Stimulated activated CD4-positive, alpha-beta T cell treated with anti-CD3 and anti-CD28 coated beads, Interleukin-1b, Interleukin-23, amount 100 ng/mL, for 48 hours (primary cell): ENCODE measurements at places on chromosomes 12 and 14.

DNA sequence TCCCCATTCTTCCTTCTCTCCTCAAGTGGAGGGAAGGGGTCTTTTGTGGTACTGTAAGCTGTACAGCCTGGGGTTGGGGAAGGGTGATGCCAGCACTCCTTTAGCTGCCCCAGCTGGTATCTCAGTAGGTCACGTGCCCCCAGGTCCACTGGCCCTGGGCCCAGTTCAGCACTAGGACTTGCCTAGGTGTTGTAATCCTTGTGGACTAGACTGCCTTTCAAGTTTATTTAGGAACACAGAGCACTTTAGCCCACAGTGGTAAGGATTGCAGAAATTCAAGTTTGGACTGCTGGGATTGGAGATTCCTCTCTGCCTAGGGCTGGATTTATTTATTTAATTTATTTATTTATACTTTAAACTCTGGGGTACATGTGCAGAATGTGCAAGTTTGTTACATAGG lies 569.6 kb downstream of the AACS start:
- DNase-seq = no peak

- DNase-seq = no peak
Observed at GRCh38 chr12:122067966-122068365, 10.6 kb upstream of the MLXIP start.

GRCh38 chr14:95113476-95113875 lies 43.9 kb downstream of the DICER1 start:
- DNase-seq = no peak

DNA sequence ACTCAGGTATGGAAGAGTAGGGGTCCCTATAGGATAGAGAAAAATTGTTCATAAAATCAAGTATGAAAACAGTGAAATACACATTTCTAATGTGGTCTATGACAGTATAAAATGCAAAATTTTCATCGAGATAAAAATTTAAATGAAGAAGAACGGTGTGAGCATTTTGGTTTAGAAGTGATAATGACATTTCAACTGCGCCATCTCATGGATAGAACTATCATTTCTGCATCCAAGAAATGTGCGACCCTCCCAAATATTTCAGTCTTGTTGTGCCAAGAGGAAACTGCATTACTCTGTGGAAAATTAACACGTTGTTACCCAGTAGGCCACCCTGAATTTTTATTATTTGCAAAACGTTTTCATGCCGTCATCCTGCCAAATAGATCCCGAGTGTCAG lies 108.8 kb downstream of the CRACR2A start:
- DNase-seq = no peak

GRCh38 chr12:106945261-106945851 lies 10.4 kb upstream of the TMEM263 start:
- no peak for DNase-seq

GRCh38 chr14:54854181-54854580 lies 48.4 kb downstream of the GCH1 start:
- no peak for DNase-seq

GRCh38 chr12:94625531-94625930 lies 24.8 kb downstream of the TMCC3 start:
- no peak for DNase-seq

GRCh38 chr12:31248337-31248736 lies 77.6 kb downstream of the SINHCAF start:
- no peak for DNase-seq

DNA sequence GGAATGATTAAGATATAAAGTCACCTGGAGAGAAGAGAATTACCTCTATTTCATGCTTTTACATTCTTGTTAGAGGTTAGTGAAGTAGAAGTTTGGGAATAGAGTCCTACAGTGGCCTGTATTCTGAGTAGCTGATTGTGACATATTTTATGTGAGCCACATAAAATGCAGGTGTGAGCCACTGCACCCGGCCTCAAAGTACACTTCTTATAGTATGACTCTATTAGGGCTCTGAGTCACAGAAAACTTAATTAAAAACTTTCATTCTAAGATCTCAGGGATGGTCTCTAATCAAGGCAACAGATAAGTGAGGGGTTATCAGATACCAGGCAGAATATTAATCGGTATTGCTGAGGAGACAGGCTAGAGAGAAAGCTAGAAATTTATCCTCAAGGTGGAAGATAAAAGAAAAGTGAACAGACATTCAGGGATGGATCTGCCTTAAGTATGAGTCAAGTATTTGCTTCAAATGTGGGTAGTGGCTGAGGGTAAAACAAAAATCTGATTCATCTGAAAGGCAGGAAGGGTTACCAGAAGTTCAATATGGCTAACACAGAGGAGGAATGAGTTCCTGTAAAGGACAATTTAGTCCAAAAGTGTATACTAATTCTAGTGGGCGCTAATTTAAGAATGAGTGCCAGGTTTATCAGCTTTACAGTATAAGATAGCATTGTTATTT lies 5.5 kb upstream of the G2E3 start:
- DNase-seq = peak; percentile 25

DNA sequence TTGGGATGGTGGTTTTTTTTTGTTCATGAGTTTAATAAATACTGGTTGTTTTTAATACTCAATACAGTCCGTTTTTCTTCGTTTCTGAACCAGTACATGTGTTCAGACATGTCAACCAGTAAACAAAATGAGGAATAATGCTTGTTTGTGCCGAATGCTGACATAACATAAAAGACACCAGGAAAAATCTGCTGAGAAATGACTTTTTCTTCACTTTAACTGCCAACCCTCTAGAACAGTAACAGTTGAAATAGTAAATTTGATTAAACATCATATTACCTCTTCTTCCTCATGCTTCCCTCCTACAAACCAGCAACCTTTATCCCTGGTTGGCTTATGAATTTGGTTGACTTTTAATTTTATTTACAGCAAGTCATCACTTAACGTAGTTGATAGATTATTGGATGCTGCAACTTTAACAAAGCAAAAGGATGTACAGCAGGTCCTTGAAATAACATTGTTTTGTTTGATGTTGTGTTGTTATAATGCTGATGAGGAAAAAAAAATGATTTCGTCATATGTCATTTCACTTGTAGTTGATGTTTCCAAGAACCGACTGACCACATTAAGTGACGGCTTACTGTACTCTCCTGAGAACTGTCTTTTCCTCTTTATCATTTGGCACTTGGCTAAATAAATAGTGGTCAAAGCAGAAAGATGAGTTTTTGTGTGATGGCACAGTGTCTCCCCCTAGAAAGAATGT lies 340.5 kb downstream of the TMTC2 start:
- no peak for DNase-seq

- no peak for DNase-seq
Observed at GRCh38 chr12:121087467-121088194, 45.0 kb upstream of the P2RX7 start.

DNA sequence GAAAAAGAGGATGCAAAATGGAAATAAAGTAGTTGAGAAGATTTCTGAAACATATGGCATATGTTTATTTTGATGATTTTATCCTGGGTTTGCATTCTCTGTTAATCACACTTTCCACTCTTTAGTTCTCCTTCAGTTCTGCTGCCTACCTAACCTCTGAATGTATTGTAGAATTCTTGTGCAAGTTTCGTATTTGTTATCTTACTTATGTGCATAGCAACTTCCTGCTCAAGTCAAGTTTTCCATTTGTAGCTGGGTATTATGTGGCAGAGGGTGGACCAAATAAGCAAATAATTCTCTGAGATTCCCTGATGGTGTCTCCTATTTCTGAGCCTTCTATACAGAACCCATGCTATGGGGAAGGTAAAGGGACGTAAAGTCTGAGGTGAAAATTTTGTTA lies 381.6 kb downstream of the FOXG1 start:
- no peak for DNase-seq

DNA sequence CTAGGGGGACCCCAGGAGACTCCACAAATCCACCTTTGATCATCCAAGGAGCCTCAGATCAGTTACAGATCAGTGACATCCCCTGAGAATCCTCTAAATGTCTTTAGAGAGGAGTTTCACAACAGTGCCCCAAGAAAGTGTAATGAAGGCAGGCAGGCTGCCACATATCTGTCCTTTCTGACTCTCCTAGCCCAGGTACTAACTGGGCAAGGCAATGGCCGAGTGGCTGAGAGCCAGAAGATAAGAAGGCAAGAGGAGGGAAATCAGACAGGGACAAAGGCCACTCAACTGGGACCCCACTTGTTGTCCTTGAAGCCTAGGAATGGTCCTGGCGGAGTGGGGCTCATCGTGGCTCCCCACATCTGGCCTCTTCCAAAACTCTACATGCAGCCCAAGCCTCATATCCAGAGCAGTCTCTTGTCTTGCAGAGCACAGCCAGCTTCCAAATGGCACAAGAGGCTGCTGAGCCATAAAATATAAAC lies 11.6 kb downstream of the ACTN1 start:
- no peak for DNase-seq

DNA sequence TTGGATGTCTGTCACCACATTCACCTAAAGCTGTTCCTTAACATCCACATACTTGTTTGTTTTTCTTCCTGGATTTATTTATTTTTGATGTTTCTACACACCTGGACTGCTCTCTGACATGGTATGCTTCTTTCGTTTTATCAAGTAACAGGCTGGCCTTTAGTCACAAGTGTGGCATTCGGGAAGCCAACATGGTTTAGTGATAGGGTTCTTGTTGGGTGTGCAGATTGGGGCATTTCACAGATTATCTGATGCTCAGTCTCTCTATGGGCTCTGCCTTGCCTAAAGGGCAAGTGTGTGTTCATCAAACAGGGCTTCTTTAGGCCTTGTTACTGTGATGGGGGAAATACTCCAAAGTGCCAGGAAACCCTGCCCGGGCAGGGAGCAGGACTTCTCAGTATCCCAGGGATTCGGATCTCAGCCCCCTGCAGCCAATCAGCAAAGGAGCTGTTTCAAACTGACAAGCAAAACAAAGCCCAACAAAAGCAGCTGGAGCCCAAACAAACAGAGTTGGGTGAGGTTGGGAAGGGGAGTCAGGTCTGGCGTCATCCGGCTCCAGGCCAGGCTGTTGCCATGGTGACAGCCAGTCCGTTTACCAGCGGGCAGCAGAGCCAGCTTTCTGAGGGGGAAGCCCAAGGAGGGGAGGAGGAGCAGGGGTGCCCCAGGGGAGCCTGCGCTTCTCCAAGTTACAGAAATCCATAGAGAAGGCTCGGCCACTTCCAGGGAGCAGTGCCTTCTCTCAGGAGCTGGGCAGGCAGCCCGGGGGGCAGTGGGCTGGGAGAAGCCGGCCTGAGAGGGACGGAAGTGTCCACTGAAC lies 31.9 kb downstream of the FOS start:
- DNase-seq = no peak

DNA sequence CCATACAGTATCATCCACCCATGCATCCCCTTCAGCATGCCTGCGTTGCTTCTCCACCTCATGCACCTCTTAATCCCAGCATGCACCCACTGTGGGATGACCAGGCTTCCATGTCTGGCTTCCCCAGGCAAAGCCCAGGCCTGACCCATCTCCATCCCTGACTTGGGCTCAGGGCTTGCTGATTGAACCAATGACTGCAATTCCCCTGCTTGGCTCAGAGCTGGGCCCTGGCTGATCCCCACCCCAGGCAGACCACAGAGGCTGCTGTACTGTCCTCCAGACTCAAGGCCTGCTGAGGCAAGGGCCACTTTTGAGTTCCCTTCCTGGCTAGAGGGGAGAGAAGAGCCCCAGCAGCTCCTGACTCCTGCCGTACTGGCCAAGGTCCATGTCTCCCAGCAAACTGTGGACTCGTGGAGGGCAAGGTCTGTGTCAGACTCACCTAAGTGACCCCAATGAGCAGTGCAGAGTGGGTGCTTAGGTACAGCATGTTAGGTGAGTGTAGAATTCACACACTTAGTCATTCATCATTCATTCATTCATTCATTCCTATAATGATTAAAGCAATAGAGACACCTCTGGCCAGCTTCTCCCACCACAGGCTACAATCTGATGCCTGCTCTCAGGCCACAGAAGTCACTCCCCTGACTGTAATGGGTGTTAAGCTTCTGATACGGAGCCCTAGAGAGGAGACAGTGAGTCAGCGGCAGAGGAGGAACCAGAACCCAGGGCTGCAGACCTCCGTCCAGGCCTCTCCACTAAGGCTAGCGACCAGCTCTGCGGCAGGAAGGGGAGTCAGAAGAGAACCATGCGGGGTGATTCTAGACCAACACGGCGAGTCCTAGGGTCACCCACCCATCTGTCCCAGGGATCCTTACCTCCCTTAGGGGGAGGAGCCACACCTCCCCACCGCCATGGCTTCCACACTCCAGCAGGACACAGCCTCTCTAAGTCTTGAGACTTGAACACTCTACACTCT lies 2.9 kb downstream of the BEGAIN start:
- no peak for DNase-seq

GRCh38 chr12:7642876-7643309 lies 22.8 kb downstream of the APOBEC1 start:
- DNase-seq = peak; percentile 43

DNA sequence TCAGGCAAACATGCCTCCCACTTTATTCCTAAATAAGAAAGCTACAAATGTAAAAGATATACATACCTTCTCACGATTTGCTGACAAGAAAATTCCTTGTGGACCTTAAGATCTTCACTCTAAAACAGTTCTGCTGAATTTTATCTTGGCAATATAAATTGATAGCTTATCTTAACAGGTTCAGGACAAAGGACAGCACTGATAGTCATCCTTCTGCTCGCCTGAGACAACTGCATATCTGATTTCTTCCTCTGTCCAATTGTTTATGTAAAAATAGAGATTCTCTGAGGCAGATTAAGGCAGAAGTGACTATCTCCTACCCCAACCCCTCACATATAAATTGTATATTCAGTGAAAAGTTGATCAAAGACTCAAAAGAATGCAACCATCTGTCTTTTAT lies 44.9 kb downstream of the CAPZA3 start:
- no peak for DNase-seq

- peak; percentile 30 for DNase-seq
Observed at GRCh38 chr12:62438098-62438692, 28.4 kb upstream of the MON2 start.

- DNase-seq = no peak
Observed at GRCh38 chr14:34782031-34782430, 67.6 kb upstream of the CFL2 start.

DNA sequence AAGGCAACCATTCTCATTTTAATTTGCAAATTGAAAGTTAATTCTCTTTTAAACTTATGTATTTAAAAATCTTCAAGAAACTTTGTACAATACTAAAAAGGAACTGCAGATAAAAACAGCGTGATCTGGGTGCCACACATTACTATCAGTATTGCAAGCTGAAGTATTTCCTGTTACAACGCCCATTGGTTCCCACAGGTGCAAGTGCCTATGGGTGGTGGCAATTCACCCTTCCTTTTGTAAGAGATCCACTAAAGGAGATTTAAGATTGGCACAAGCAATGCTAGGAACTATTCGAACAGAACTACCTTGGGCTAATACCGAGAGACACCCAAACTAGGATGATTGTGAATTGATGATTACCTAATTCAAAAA lies 13.2 kb downstream of the TAOK3 start:
- peak; percentile 21 for DNase-seq

DNA sequence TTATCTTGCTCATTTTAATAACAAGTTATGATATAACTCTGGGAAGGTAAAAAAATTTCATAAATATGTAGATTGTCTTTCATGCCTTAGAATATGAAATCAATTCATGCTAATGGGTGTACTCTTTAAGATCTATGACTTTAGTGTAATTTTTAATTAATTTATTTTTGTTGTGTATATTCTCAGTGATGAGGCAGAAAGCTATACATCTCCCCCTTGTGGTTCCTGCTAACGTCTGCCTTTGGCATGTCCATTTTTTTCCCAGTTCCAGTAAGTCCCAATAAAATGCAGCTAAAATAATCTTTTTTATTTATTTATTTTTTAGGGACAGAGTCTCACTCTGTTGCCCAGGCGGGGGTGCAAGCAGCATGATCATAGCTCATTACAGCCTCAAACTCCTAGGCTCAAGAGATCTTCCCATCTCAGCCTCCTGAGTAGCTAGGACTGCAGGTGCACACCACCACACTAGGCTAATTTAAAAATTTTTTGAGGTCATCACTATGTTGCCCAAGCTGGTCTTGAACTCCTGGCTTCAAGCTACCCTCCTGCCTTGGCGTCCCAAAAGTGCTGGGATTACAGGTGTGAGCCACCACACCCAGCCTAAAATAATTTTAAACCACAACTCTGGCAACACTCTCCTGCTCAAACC lies 3.3 kb upstream of the CHURC1 start:
- no peak for DNase-seq
